Activated naive CD4-positive, alpha-beta T cell (primary cell): ENCODE measurements at places on chromosomes 2 and 18.

DNA sequence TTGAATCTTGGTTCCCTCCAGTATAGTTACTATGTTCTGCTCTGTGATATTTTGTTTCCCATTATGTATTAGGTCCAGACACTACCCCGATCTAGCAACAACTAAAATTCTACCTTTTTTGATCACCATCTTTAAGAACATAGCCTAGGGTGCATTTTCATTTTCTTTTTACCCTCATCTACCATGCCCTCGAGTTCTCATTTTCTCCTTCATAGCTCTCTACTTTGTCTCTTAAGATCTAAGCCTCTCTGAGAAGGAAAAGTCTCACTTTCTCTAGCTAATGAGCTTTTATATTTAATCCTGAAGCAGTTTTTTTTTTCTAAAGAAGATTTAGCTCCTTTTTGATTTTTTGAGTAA, 1089.4 kb upstream of the SLC39A10 start:
- DNase-seq: no peak

GRCh38 chr18:47915229-47915628, 15.2 kb downstream of the SMAD2 start:
- DNase-seq: no peak

DNA sequence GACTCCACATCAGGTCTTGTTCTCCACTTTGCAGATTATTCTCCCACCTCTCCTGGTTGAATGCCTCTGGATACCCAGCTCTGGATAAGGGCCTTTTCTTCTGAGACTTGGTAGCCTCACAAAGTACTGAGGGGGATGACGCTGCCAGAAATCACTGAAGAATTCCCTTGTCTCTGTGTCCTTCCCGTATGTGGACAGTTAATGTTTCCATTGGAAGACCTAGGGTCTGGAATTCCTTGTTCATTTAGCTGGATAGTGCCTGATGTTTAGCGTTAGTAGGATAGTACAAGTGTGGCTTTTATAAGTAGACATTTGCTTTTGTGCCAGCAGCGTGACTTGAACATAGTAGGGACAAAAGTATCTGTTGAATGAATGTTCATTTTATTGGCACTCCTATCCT, 76.9 kb downstream of the CLHC1 start:
- no peak for DNase-seq

GRCh38 chr2:8254791-8255447, 426.9 kb upstream of the ID2 start:
- DNase-seq: no peak

DNA sequence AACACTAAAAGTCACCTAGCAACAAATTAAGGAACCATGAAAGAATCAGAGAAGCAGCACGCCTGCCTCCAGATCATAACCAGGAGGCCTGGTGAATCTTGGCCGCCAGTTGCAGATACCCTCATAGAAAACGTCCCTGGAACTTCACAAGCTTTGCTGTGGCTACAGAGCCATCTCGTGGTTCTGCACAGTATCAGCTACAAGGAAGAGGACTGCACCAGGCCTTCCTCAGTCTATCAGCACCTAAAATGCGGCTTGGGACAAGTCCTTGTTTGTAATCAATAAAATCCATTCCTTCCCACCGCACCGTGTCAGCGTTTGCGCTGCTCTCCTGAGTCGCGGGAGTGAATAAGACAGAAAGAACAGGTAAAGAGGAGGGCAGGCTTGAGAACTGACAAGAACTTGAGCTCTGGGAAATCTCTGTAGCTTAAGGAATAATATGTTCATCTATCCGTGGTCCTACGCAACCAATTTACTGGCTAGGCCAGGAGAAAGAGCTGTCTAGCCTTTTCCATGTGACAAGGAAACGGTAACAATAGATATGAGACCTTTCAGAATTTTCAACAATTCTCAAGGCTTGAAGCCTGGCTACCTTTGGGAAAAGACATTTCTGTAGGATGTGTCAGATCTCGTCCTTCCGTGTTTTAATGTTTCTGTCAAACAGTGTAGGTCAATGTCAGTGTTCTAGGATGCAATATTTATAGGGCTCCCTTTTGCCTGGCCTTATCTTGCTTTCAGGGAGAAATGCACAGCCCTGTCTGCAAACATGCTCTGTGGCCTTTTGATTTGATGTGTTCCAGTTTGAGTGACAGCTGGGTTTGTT, 128.5 kb upstream of the RAB12 start:
- no peak for DNase-seq

GRCh38 chr18:27954226-27954625, 222.7 kb downstream of the CDH2 start:
- DNase-seq: no peak

DNA sequence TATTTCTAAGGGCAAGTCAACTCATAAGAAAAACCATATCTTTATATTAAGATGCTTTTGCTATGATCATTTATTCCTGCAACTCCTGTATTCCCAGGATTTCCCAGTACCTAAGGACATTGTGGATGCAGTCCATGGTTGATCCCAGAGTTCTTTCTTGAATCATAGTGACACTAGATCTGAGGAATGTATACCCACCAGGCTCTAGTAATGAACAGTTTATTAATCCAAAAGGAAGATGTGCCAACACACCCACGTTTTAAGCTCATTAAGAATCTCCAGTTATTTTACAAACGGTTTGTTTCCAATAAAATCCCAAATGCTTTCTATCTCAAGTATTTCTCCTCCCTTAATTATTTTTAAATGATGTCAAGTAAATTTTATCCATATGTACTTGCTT, 210.8 kb upstream of the ZEB2 start:
- no peak for DNase-seq

DNA sequence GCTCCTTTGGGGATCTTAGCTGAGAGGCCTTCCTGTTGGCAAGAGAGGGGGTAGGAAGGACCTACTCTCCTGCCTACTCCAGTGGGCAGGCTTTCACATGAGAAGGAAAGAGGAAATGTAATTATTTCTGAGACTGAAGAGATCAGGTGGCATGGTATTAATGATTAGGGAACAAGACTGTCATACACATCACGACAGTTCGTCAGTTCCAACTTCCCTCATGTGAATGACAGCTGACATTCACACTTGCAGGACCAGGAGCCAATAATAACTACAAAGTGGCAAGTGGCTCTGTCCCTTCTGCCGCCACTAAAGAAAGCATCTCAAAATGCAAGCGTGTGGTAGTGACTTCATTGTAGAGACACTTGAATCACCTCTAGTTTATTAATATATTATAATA, 90.0 kb downstream of the ZCCHC2 start:
- no peak for DNase-seq

- no peak for DNase-seq
Measured at GRCh38 chr2:8590938-8591337, 90.9 kb upstream of the ID2 start.

DNA sequence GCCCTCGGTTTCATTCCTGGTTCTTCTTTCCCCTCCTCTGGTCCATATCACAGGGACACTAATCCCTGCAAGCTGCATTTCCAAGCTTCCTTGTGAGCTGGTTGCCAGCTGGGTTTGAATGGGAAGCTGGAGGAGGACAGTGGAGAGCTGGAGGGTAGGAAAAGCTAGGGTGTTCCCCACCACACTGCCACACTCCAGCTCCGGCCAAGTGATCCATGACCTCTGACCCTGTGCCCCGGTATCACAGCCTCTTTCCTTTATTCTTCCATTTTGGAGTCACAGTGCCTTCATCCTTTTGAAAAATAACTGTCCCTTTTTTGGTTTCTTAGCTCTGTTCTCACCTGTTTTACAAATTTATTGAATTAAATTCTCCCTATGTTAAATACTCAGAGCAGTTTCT, 13.1 kb upstream of the NR4A2 start:
- no peak for DNase-seq

- no peak for DNase-seq
Measured at GRCh38 chr2:21041943-21042707, 1.7 kb downstream of the APOB start.
